CD4-positive, alpha-beta T cell treated with Interleukin-17A for 1 hour (primary cell): ENCODE measurements at places on chromosomes 2 and 18.

DNA sequence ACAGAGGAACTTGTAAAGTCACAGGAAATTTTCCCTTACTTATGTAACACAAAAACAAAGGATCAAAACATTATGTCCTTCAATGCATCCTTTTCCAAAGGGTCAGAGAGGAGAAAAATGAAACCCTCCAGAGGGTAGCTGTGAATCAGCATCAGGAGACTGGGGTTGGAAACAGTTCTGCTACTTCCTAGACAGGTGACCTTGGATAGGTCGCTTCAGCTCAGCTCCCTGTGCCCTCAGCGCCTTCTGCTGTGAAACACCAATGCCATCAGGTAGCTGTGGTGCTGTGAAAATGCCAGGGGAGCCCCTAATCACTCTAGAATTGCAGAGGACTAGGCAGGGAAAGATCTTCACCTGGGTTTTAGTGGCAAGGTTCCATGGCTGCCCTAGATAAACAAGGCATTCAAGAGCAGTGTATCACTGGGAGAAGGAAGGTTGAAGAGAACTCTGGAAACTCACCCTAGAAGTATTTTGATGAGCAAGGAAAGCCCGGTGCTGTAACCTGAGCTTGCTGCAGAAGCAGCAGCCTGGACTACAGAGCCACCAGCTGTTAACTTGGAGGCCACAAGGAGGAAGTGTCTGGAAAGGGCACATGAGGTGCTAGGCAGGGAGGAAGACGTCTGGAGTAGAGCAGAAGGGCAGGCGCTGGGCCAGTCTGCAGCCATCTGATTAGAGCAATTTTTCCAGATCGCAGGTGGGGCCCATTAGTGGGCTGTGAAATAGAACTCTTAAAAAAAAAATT is 100.7 kb upstream of the MCFD2 start:
- DNase-seq: no peak

DNA sequence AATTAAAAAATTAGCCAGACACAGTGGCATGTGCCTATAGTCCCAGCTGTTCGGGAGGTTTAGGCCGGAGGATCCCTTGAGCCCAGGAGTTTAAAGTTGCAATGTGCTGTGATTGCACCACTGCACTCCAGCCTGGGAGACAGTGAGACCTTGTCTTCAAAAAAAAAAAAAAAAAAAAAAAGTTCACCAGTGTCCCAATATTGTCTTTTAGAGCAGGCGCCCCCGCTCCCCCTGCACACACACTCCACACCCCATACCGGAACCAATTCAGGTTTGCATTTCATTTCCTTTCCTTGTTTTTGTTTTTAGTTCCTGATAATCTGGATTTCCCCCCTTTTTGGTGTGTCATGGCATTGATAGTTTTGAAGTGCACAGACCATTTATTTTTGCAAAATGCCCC is 10.4 kb downstream of the TMEM87B start:
- DNase-seq: no peak

- DNase-seq: no peak
These were observed 126.0 kb downstream of the ZFP36L2 start for GRCh38 chr2:43100362-43100882.

GRCh38 chr2:203730883-203731282 is 24.4 kb downstream of the CD28 start:
- DNase-seq: no peak

- no peak for DNase-seq
These were observed 9.3 kb upstream of the SPATA3 start for GRCh38 chr2:230986520-230987136.

- no peak for DNase-seq
These were observed 29.0 kb upstream of the ZFP36L2 start for GRCh38 chr2:43255296-43255910.

GRCh38 chr2:217086038-217086522 is 226.2 kb upstream of the TNP1 start:
- no peak for DNase-seq

DNA sequence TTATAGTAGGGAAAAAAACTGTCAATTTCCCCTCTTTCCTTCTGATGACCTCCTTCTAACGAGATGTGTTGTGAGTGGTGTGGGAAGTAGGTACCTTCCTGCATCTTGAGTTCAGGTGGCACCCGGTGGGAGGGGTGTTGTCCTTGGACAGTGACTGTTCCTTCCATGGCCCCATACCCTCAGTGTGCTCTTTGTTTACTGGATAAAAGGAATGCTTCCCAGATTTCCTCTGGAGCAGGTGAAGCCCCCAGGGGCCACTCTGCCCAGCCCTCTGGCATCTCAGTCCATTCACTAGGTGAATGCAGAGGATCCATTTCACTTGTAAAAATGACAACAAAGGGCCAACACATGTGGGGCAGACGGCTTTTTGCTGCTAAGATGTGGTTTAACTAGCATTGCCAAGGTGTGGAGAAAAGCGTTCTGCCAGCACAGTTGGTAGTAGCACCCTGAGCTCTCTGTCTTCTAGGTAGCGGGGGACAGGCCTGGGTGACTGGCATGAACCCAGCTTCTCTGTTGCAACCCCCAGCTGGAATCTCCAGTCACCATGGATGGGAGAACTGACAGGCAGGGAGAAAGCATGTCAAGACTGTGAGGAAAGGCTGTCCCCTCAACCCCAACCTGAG is 6.9 kb downstream of the GDF7 start:
- no peak for DNase-seq

GRCh38 chr2:105553538-105554196 is 154.8 kb upstream of the FHL2 start:
- DNase-seq: no peak

- no peak for DNase-seq
These were observed 2.1 kb upstream of the COL5A2 start for GRCh38 chr2:189181706-189182105.

DNA sequence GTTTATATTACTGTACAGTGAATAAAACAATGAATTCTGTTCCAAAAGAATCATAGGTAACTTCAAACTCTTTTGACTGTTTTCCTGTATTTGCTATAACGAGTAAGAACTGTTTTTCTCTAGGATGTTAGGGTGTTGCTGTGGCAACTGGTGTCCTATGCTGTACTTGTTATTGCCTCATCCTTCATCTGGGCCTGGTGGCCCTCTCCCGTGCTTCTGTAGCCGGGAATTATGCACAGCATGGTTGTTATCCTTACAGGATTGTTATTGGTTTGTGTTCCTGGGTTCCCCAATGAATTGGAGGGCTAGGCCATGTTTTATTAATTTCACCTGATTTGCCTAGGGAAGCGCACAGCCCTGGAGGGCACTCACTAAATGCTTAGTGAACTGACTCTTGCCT is 279.2 kb downstream of the PTPRM start:
- DNase-seq: no peak

- no peak for DNase-seq
These were observed 18.9 kb downstream of the PTPN18 start for GRCh38 chr2:130374587-130375290.

DNA sequence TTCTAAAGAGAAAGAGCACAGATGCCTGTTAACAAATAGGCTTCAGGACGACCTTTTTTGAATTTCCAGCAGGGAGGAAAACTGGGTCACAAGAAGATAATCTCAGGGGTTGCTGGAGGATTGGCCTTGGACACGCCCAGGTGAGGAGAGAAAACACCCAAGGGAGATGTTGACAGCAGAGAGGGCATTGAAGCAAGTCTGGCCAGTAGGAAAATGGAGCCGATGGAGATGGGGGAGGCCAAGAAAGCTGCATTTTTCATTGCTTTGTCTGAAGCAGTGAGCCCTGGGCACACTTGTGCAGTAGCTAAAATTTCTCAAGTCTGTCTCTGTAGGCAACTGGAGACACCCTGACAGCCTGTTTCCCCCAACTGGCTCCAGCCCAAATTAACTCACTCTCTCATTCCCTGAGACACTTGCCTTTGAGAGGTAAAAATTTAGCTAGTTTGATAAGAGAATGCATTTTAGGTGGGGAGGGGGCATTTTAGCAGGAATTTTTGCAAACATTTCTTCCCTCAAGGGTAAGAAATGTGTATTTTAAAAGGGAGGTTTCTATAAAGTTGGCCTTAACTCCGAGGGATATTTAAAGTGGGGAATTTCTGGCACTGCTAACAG is 165.5 kb downstream of the TGIF1 start:
- DNase-seq: no peak

GRCh38 chr2:150088538-150088937 is 398.9 kb downstream of the RND3 start:
- DNase-seq: no peak

DNA sequence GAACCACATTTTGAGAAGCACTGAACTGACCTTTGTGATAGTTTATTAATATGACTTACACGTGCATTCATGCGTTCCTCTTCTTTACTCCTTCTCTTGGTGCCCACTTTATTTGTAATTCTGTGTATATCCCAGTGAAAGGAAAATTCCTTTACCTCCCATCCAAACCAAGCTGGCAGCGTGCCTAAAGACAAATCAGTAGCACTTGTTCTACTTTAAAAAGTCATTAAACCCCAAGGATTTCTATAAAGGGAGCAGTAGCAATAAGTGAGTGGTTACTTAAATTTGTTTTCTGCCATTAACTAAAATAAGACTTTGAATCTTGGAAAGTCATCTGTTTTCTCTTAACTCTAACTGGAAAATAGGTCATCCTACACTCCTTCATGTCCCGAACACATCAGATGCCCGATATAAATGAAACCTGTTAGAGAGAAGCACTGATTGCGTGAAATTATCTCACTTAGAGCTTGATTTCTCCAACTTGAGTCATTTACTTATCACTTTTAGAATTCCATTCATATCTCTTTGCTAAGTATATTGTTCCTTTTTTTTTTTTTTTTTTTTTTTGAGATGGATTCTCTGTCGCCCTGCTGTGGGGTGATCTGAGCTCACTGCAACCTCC is 10.7 kb downstream of the PIK3C3 start:
- no peak for DNase-seq

DNA sequence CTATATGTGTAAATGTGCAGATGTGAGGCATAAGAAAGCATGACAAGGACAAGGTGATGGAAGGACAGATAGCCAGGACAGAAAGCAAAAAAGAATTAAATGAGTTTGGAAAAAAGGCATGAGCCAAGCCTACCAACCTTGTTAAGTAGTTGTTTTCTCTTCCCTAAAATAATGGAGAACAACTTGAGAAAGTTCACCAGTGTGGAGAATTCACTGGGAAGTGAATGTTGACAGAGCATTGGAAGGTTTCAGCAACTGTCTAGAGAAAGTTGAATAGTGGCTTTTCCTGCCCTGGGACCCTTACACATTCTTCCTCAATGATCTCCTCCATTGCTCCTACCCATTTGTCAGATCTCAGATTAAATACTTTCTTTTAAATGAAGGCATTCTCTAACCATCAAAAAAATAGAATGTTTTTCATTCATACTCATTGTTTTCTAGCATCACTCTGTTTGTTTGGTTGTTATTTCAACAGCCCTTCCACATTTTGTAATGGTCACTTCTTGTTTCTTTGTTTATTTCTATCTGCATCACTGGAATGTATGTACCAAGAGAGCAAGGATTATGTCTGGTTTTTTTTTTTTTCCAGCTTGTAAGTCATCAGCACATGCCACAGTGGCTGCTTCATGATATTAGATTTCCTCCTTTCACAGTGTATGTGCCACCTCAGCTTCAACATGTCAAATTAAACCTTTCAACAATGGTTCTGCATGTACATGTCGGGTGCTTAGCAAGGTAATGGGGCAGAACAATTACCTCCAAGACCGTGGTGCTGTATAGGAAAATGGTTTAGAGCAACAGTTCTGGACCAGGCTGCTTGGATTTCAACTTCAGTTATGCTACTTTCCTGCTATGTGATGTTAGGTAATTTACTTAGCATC is 586.0 kb upstream of the VRK2 start:
- DNase-seq: no peak

DNA sequence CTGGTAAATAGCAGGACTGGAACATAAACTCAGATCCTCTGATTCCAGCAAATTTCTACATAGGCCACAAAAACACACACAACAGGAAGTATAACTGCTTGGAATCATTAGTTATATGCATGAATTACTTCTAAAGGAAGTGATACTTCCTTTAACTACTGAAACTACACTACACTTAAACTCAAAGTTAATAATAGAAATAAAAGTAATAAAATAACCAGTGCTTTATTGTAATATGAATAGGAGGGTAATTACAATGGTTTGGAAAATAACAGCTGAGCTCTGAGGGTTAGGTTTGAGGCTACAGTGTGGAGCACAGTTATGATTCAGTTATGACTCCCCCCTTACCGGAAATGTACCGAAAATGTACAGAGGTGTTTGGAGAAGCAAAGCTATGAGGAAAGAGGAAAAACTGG is 18.5 kb upstream of the POLI start:
- DNase-seq: no peak
